HT-29 (cell line): ENCODE measurements at places on chromosomes 7 and 10. TPM values are rescaled to one million over a fixed set of nuclear protein-coding genes. Genes with fewer than 3 reads are reported as not detected.

- DNase-seq = no peak
Measured at GRCh38 chr7:10874666-10875065, 99.0 kb upstream of the PHF14 start.

DNA sequence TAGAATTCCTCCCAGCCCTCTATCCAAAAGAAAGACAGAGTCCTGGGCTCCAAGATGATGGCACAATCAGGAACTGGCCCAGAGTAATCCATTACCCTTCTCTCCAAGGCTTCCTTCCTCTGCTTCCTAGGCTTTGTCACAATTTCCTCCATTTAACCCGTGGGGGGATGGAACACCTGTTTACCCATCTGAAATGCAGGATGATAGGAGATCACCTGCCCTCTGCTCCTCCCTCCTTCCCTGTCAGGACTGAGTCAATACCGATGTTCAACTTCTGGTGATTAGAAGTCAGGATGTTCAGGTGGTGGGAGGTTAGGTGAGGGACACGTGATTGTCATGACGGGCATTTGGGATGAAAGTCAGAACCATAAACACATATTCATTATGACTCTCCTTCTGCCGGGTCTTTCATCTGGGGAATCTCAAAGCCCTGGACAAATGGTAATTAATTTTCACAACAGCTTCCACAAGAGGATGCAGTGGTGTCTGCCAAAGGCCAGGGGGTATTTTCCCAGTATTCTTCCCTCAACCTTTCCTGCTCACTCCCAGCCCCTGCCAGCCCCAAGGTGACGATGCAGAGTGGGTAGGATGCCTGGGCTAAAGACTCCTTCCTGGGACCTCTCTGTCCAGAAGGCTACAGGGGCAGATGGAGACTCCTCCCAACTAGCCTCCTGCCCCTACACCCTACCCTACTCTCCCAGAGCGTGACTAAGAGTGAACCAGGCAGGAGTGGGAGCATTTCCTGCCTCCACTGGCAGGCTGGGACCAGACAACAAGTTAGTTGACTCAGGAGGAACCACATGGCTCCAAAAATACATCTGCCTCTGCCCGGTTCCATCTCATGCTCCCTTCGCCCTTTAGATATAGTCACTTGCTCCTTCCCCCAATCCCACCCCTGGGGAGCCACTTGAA is 27.9 kb downstream of the DUSP5 start:
- DNase-seq = no peak

GRCh38 chr7:11636274-11636673 is 195.7 kb downstream of the THSD7A start:
- no peak for DNase-seq

DNA sequence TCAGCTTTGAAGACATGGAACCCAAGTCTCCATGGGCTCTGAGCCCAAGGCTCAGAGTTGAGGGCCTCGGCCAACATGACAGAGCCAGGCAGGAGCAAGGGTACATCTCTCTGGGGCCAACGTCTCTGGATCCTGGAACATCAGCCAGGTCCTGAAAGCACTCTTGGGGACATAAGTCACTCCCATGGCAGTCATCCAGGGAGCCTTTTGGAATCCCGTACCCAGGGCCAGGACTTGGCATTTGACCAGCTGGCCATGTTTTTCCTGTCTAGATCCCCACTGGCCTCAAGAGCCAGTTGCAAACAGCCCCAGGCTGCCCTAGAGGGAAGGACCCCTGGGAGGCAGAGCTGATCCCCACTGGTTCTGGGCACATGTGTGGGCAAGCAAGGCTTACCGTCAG is 4.3 kb upstream of the CXCL12 start:
- DNase-seq = no peak

GRCh38 chr10:36446881-36447280 is 678.5 kb upstream of the ANKRD30A start:
- peak; percentile 13 for DNase-seq

- DNase-seq = no peak
Measured at GRCh38 chr7:80940539-80941207, 21.8 kb upstream of the SEMA3C start.

DNA sequence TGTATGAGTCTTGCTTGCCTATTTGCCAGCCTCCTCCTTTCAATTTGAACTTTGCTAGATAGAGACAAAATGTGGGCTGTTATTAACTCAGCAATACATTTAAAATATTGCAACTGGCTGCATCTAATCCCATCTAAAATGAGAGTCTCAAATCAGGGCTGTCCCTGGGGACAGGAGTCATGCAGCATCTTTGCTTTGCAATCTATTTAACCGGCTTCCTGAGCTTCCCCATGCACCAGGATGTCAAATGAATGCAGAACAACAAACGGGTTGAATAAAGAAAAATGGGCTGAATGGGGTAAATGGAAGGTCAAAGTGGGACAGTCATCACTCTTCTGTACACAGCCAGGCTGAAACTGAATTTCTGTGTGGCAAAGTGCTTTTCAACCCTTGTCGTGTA is 89.2 kb downstream of the AOAH start:
- DNase-seq = no peak

DNA sequence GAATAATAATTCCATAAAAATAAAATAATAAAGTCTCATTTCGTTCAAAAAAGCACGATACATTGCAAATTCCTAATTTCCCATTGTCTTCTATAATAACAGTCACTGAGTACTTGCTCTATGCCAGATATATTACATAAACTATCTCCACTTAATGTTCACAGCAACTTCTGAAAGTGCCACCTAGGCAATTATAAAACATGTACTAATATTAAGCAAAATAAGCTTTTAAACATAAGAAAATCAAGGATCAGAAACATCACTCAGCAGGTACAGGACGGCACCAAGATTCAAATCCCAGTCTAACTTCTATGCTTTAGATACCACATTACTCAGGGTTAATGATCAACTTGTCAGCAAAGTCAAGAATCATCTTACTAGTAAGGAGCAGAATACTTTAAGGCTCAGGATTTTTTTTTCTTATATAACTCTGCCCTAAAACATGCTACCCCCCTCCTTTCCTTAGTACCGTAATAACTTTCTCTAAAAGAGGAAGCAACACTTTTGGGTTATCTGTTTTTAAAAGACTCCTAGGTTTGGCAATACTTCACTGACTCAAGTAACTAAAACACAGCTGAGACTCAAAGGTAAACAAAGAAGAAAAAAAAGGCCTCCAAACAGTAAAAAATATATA is 51.3 kb downstream of the USP6NL start:
- DNase-seq = peak; percentile 68

DNA sequence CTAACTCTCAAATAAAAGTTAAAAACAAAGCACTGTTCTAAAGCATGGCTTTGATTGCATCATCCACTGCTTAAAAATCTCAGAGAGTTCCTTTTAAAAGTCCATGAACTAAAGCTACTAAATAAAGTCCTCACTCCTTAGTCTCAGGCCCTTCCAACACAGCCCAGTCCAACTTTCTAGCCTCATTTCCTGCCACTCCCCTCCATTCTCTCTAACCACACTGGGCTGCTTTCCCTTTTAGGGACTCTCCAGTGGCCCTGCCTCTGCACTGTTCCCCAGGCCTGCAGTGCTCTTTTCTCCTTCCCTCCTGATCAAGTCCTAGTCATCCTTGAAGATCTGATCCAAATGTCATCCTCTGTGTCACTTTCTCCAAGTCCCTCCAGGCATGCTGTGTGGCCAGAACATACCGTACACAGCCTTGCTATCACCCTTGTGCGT is 56.9 kb upstream of the PPP1R3C start:
- DNase-seq = no peak

DNA sequence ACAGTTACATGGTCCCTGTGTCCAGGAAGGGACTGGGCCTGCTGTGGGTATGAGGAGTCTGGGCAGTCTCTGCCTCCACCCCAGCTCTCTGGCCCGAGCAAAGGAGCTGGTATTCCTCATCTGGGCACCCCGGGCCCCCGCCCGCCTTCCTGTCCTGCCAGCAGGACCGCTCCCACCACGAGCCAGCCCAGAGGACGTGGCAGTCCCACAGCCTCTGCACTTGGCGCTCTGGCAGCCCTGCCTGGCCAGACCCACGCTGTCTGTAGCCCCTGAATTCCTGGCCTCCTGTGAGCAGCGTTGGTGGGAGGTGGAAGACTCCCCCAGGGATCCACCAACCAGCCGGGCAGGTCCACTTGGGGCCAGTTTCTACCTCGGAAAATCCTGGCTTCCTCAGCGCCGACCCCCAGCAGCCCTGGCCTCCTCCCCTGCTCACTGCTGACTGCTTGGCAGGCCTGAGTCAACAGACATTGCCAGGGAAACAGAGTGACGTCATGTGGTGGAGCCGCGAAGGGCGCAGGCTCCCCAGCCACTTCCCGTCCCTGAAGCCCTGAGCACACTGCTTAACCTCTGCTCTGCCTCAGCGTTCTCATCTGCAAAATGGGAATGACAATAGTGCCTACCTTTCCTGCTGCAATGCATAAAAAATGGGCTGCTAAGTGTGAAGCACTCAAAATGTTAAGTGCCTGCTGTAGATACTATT is 21.6 kb upstream of the LIMK1 start:
- peak; percentile 86 for DNase-seq

- no peak for DNase-seq
Measured at GRCh38 chr10:79418274-79418673, 27.1 kb downstream of the ZCCHC24 start.

GRCh38 chr7:4631380-4632179 is 50.5 kb upstream of the FOXK1 start:
- peak; percentile 86 for DNase-seq

GRCh38 chr10:48252354-48252650 is 22.2 kb downstream of the FRMPD2 start:
- no peak for DNase-seq

DNA sequence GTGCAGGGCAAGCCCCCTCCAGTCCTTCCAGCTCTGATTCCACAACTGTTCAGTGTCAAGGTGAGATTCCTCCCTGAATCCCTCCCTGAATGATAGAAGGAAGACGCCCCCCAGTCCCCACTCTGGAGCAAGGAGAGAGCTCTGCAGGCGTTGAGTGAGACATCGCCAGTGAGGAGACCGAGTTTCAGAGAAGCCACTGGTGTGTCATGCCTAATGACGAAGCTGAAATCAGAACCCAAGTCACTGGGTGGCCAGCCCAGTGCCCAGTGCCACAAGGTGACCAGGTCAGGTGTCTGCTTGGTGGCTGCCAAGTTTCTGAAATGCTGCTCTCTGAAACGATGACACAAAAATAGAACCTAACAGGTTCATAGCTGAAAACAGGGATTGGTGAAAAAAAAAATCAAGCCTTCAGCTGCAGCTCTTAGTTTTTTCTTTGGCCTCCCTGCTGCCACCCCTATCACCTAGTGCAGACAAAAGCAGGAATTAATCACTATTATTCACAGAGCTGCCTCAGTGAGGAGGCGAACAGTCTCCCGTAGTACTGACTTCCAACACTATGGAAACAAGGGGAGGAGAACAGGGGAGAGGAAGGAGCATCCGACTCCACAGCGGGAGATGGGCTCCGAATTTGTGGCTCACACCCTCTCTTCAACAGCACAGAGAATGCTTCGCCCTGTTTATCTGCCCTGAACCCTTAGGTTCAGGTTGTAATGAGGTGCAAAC is 153.5 kb downstream of the ARHGAP12 start:
- DNase-seq = no peak

DNA sequence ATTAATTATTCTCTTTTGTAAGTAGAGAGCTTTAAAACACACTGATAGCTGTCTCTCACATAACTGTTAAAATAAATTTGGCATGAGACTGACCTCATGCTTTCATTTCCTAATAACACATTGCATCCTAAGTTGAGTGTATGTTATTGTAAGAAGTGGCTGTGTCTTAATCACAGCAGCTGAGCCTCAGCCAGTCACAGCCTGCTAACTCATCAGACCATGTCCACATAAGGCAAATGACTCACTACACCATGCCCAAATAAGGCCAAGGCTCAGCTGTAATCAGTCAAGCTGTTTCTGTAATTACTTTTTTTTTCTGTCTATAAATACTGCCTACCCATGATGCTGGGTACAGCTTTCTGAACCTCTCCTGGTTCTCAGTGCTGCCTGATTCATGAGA is 860.9 kb downstream of the XPNPEP1 start:
- no peak for DNase-seq

The GRB10 gene
- total RNA-seq = 6.6 and 9.0 TPM in 2 replicates

The THNSL1 gene
- total RNA-seq = 1.5 and 2.0 TPM in 2 replicates

The PON1 gene
- 0.78 and 1.2 TPM in 2 replicates for total RNA-seq

The IKZF1 gene
- total RNA-seq = not detected in 2 replicates

The ZC3HAV1L gene
- 11.6 and 13.1 TPM in 2 replicates for total RNA-seq

The EMX2 gene
- not detected in 2 replicates for total RNA-seq

The NEBL gene
- total RNA-seq = 0.68 and 2.2 TPM in 2 replicates

The ERV3-1 gene
- 2.9 and 5.8 TPM in 2 replicates for total RNA-seq

The PTPRZ1 gene
- not detected in 2 replicates for total RNA-seq

The FAM241B gene
- total RNA-seq = 3.4 and 3.5 TPM in 2 replicates

The CYP2C9 gene
- total RNA-seq = not detected in 2 replicates

The PRPS1L1 gene
- not detected in 2 replicates for total RNA-seq

The FRMPD2 gene
- not detected in 2 replicates for total RNA-seq
